ENCODE measurements at places on chromosomes 13 and 19.

- DNase-seq, result no peak
Observed at GRCh38 chr19:45113628-45114027, 20.6 kb downstream of the PPP1R37 start.

- DNase-seq, result no peak
Observed at GRCh38 chr13:25847145-25847544, 204.7 kb downstream of the SHISA2 start.

GRCh38 chr13:71886880-71887279 lies 19.9 kb upstream of the DACH1 start:
- no peak for DNase-seq

GRCh38 chr19:56868446-56868845 lies 27.9 kb upstream of the PEG3 start:
- no peak for DNase-seq

DNA sequence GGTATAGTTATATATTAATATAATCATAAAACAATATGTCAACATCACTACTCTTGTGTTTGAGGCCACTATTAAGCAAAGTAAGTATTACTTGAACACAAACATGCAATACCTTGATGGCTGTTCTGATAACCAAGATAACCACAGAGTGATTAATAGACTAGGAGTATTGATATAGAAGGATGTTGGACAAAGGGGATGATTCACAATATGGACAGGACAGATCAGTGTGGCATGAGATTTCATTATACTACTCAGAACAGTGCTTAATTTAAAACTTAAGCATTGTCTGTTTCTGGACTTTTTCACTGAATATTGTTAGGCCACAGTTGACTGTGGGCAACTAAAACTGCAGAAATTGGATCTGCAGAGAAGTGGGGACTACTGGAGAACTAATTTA lies 384.2 kb downstream of the SLITRK1 start:
- DNase-seq, result no peak

All from non-pigmented ciliary epithelial cell (primary cell).